M059J (cell line): ENCODE measurements at places on chromosomes 1 and 21. TPM values are rescaled to one million over a fixed set of nuclear protein-coding genes. Genes with fewer than 3 reads are reported as not detected.

- DNase-seq = no peak
These were observed 412.2 kb downstream of the KIF26B start for GRCh38 chr1:245566952-245567351.

GRCh38 chr1:72892461-72892860 is 610.1 kb upstream of the NEGR1 start:
- DNase-seq = no peak

DNA sequence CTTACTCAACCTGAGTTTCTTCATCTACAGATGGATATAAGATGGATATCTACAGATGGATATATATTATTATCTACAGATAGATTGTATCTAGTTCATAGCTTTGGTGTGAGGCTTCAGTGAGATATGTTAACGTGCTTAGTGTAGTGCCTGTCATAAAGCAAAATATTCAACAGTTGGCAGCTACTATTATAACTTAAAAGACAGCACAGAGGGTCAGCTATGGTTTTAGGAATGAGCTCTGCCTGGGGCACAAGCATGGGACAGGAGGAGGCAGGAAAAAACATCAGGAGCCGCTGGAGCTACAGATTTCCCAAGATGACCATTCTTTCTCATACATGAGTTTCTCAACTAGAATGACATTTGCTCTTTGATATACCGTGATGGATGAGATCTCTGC is 1.3 kb upstream of the CYB5R1 start:
- no peak for DNase-seq

DNA sequence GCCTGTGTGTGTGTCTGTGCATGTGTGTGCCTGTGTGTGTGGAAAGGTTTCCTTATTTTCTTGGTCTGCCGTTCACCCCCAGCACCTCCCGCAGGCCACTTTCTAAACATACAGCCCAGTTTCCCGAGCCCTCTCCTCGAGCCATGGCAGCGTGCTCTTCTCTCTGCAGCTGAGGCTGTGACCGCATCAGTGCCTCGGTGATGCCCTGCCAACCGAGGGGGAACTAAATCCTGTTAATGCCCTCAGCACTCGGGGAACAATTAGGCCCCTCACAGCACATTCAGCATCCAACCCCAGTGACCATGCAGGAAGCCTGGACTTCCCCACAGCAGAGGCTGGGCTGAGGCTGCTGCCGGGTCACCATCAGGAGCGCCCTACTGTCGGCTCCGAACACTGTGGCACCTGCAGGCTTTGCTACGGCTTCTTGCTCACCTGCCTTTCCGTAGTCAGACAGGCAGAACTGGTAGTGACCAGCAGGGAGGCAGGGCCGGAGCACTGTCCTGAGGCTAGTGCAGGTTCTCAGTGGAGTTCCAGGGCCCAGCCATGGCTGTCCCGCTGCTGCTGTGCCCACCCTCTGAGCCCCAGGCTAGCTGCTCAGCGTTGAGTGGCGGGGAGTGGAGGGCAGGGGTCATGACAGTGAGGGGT is 8.1 kb downstream of the GPR137B start:
- DNase-seq = no peak

DNA sequence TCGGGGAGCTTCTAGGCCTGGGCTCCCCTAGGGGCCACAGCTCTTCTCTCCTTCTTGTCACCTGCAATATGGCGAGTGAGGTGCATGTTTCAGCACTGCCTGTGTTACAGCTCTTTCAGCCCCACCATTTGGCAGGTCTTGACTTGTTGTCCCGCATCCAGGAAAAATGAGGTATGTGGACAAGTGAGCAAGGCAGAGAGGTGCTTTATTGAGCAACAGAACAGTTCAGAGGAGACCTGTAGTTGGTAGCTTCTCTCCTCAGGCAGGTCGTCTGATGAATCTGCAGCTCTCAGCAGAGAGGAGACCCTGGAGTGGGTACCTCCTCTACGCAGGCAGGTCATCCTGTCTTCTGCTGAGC is 208.2 kb upstream of the USP25 start:
- no peak for DNase-seq

The ZNF697 gene
- total RNA-seq = 2.2 and 5.2 TPM in 2 replicates
